ENCODE measurements at places on chromosomes 2 and 18.

DNA sequence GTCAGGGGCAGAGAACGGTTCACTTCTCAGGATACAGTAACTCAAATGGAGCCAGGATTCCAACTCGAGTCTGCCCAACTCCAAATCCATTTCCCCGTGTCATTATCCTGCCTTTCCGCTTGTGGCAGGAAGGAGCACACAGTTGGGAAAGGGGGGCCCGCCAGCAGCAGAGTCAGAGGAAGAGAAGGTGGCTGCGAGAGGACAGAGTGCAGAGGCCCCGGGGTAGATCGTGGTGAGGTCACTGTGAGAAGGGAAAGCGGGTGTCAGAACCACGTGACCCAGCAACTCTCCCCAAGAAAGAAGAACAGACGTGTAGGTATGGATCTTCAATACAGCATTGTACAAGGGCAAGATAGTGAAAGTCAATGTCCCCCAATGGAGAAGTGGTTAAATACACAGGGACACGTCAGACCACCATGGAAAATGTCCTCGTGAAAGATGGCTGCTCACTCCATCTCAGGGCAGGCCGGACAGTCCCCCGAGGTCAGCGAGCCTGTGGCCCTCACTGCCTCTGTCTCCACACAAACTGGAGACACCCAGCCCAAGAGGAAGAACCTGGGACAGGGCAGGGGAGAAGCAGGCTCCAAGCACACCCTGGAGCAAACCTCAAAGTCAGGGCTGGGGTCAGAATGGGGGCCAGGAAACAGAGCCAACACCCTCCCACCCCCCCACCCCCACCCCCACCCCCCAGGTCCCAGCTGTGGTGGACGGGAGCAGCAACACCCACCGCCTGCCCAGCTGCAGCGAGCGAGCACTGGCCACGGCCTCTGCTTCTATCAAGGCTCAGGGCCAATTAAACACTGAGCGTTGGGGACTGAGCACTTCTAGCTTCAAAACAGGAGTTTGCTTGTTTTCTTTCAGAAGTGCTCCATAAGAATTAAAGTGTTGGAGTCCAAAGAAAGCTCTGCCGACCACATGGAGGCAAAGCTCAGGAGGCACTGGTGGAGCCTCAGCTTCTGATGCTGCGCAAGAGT, 92.7 kb downstream of the EIPR1 start:
- no peak for DNase-seq

DNA sequence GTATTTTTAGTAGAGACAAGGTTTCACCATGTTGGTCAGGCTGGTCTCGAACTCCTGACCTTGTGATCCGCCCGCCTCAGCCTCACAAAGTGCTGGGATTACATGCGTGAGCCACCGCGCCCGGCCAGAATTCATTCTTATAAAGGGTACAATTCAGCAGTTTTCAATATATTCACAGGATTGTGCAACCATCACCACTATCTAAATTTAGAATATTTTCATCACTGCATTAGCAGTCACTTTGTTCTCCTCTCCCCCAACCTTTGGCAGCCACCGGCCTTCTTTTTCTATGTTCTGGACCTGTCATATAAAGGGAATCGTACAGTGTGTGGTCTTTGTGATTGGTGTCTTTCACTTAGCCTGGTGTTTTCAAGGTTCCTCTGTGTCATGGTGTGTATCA, 40.7 kb downstream of the TCF7L1 start:
- DNase-seq, result no peak

GRCh38 chr2:225130093-225130492, 87.8 kb upstream of the DOCK10 start:
- DNase-seq, result no peak

- DNase-seq, result no peak
These were observed 28.6 kb upstream of the AP1S3 start for GRCh38 chr2:223865907-223866508.

GRCh38 chr18:34039201-34039600, 185.5 kb downstream of the NOL4 start:
- no peak for DNase-seq

DNA sequence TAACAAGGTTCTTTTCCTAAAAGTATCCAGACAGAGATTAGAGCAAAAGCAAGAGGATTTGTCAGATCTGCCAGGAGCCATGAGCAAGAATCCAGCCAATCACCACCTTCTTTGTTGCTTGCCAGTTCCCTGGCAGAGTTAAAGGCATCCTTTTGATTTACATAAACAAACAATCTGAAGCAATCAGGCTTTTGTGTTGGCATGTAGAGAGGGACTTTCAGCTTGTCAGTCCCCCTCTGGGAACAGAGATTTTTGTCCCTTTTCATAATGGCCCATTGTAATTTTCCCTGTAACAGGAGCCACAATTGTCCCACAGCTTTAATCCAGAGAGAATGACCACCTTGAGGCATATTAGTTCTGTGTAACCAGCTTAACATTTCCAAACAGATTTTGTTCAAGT, at the start of gene ERMN:
ERMN (minus strand) TSS at position 39 of the 400 bp plus-strand sequence. CDS start 182 bp downstream, outside the sequence.
- DNase-seq, result no peak

- DNase-seq, result no peak
These were observed 24.1 kb downstream of the GREB1L start for GRCh38 chr18:21265971-21266673.

- DNase-seq, result no peak
These were observed 90.5 kb downstream of the TMEM17 start for GRCh38 chr2:62415518-62415917.

All from activated CD4-positive, CD25-positive, alpha-beta regulatory T cell treated with anti-CD3 and anti-CD28 coated beads, Interleukin-2, amount 50 U/mL, for 72 hours (primary cell).